Breast epithelium (tissue), 4 donors: ENCODE measurements at places on chromosomes 16 and 17. TPM values are rescaled to one million over a fixed set of nuclear protein-coding genes. Genes with fewer than 3 reads are reported as not detected.
A peak's percentile ranks its signal among the peaks of the same experiment; 100 is the strongest.

The CCL17 gene
- total RNA-seq, result not detected

DNA sequence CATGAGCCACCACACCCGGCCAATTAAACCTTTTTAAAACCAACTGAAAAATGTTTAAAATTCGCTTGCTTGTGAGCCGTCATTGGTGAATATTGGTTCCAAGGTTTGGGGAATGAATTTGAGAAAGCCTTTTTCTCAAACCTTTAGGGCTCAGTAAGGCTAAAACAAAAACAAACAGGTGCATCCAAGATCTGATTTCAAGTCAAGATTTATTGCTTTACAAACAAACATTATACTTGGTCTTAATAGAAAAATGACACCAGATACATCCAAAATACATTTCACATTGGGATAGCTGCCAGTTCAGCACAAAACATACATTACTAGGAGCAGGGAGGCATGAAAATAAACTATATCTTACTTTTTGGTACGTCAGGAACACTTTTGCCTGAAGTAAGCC, 5.4 kb downstream of the C17orf58 start:
- peaks cover 4% of the 10 kb centered on the region for H3K4me1 ChIP-seq
- H3K27ac ChIP-seq, result no peak overlapping the region
- H3K4me3 ChIP-seq, result no peak overlapping the region
- no peaks in the 10 kb centered on the region for H3K27me3 ChIP-seq
- no peaks in the 10 kb centered on the region for H3K36me3 ChIP-seq

- no peaks in the 10 kb centered on the region for H3K4me1 ChIP-seq
- no peak overlapping the region for H3K4me3 ChIP-seq
- no peaks in the 10 kb centered on the region for H3K36me3 ChIP-seq
Observed at GRCh38 chr16:50984688-50985087, 166.4 kb downstream of the SALL1 start.

The IRX3 gene
- 56.7 TPM for total RNA-seq

- H3K36me3 ChIP-seq, result no peaks in the 10 kb centered on the region
- H3K27ac ChIP-seq, result no peak overlapping the region
- no peak for DNase-seq
- no peaks in the 10 kb centered on the region for H3K4me1 ChIP-seq
- no peaks in the 10 kb centered on the region for H3K27me3 ChIP-seq
Observed at GRCh38 chr16:21267298-21267697, 10.8 kb downstream of the CRYM start.

The CCL2 gene
- 26.5 TPM for total RNA-seq

DNA sequence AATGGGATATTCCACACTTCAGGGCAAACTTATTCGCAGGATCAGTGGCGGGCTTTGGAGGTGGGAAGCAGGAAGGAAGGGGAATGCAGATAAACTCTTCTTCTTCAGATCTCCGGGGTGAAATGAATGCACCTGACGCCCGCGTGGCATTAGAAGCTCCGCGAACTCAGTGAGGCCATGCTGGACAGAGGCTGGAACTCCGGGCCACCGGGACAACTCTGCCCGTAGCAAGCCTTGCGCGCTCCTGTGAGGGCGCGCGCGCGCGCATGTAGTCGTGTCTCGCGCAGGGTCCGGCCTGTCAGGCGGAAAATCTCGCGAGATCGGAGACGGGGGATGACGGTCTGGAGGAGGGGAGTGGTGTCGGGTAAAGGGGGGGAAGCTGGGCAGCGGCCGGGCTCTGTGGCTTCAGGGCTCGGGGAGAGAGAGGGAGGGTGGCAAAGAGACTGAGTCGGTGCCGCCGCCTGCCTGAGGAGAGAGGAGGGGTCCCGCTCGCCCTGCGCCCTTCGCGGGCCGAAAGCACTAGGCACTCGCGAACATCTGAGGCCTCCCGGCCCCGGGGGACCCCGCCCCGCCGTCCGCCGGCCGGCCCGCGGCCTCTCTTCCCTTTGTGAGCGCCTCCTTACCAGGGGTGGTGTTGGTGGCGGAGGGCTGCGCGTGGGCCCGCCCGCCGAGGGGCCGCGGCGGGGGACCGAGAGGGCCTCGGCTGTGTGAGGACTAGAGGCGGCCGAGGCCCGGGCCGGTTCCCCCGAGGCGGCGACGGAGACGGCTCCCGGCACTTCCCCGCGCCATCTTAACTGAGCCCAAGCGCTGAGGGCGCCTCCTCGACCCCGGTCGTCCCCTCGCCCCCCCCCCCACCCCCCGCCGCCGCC, at the start of gene TAOK1:
Gene TAOK1 (plus strand): TSS at position 382 of the 869 bp plus-strand sequence. CDS start 61,186 bp downstream, outside the sequence.
- H3K27ac ChIP-seq, result peak within 1 kb of the TSS; percentile 97
- peak within 1 kb of the TSS; percentile 100 for H3K4me3 ChIP-seq
- no peaks in the 10 kb centered on the region for H3K27me3 ChIP-seq
- H3K36me3 ChIP-seq, result no peaks in the 10 kb centered on the region
- peak; percentile 99 for DNase-seq
- peaks cover 7% of the 10 kb centered on the region for H3K4me1 ChIP-seq

The NPIPA8 gene
- total RNA-seq, result 11.0 TPM

GRCh38 chr17:13594762-13595598, 6.7 kb downstream of the HS3ST3A1 start:
- no peaks in the 10 kb centered on the region for H3K36me3 ChIP-seq
- H3K4me3 ChIP-seq, result no peak overlapping the region
- peak; percentile 72 for DNase-seq
- peaks cover 9% of the 10 kb centered on the region for H3K27me3 ChIP-seq
- H3K4me1 ChIP-seq, result no peaks in the 10 kb centered on the region

DNA sequence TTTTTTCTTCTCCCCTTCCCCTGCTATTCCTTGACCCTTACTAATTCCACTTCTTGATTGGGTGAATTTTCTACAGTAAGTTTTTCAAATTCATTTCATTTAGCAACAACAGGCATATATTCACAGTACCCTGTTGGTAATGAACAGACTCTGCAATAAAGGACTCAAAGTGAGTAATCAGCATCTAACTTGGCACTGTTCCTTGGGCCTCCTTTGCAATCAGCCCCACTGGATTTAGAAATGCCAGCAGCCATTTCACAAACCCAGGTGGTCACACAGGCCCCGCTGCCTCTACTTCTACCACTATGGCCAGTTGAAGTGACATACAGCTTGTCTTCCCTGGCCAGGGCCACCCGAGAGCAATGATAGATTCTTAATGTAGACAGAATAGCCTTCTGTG, 113.8 kb downstream of the CYB561 start:
- H3K4me1 ChIP-seq, result no peaks in the 10 kb centered on the region
- H3K36me3 ChIP-seq, result no peaks in the 10 kb centered on the region
- no peak overlapping the region for H3K27ac ChIP-seq
- H3K4me3 ChIP-seq, result no peak overlapping the region

The PLD6 gene
- total RNA-seq, result 2.9 TPM

- no peaks in the 10 kb centered on the region for H3K4me1 ChIP-seq
- H3K4me3 ChIP-seq, result no peak overlapping the region
- peak overlapping the region; percentile 54 for H3K27ac ChIP-seq
- no peaks in the 10 kb centered on the region for H3K27me3 ChIP-seq
- H3K36me3 ChIP-seq, result no peaks in the 10 kb centered on the region
- DNase-seq, result no peak
Observed at GRCh38 chr16:84929421-84930297, 81.7 kb downstream of the ZDHHC7 start.

The MYL11 gene
- total RNA-seq, result not detected

GRCh38 chr16:31869511-31870201, 4.0 kb upstream of the ZNF267 start:
- peak; percentile 38 for DNase-seq
- no peaks in the 10 kb centered on the region for H3K36me3 ChIP-seq
- H3K27me3 ChIP-seq, result no peaks in the 10 kb centered on the region
- no peak overlapping the region for H3K27ac ChIP-seq
- H3K4me1 ChIP-seq, result no peaks in the 10 kb centered on the region

- H3K4me1 ChIP-seq, result no peaks in the 10 kb centered on the region
- no peaks in the 10 kb centered on the region for H3K27me3 ChIP-seq
- no peak for DNase-seq
- no peaks in the 10 kb centered on the region for H3K36me3 ChIP-seq
- no peak overlapping the region for H3K27ac ChIP-seq
- H3K4me3 ChIP-seq, result no peak overlapping the region
Observed at GRCh38 chr17:21535686-21536375, 156.5 kb upstream of the KCNJ18 start.

- H3K36me3 ChIP-seq, result no peaks in the 10 kb centered on the region
- DNase-seq, result no peak
Observed at GRCh38 chr16:57255686-57256415, 10.8 kb downstream of the ARL2BP start.

DNA sequence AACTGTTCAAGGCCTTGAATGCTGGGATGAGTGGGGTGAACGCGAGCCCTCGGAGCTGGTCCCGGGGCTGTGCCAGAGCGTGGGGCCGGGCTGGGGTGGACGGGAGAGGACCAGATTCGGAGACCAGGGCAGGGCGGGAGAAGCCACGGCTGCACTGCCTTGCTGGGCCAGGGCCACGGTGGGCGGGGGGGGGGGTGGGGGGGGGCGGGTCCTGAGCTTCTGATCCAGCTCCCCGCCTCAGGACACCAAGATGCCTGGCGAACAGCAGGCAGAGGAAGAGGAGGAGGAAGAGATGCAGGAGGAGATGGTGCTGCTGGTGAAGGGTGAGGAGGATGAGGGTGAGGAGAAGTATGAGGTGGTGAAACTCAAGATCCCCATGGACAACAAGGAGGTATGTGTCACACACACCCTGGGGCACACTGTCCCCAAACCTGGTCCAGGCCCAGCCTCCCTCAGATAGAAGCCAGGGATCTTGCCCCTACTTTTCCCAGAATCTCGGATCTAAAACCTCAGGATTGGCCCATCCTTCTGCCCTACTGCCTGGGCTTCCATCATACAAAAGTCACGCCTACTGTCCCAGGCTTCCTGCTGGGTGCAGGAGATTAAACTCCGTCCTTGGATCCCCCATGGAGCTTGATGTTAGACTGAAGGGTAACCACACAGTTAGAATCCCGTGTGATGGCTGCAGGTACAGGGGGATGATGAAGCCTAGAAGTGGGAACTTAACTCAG, 563 bp downstream of the ZNF771 start:
- no peaks in the 10 kb centered on the region for H3K4me1 ChIP-seq
- peak overlapping the region; percentile 76 for H3K4me3 ChIP-seq
- H3K27me3 ChIP-seq, result no peaks in the 10 kb centered on the region
- no peaks in the 10 kb centered on the region for H3K36me3 ChIP-seq

GRCh38 chr17:43171586-43172487, 823 bp downstream of the NBR1 start:
- DNase-seq, result no peak
- H3K27me3 ChIP-seq, result no peaks in the 10 kb centered on the region
- H3K36me3 ChIP-seq, result no peaks in the 10 kb centered on the region
- H3K4me3 ChIP-seq, result peak overlapping the region; percentile 63
- H3K4me1 ChIP-seq, result peaks cover 7% of the 10 kb centered on the region

The KIF2B gene
- total RNA-seq, result not detected

- no peaks in the 10 kb centered on the region for H3K36me3 ChIP-seq
- no peaks in the 10 kb centered on the region for H3K4me1 ChIP-seq
- no peaks in the 10 kb centered on the region for H3K27me3 ChIP-seq
- no peak overlapping the region for H3K4me3 ChIP-seq
- DNase-seq, result no peak
Observed at GRCh38 chr16:79301051-79301450, 299.5 kb downstream of the MAF start.

- no peak overlapping the region for H3K4me3 ChIP-seq
- no peaks in the 10 kb centered on the region for H3K27me3 ChIP-seq
- peak; percentile 64 for DNase-seq
- no peaks in the 10 kb centered on the region for H3K36me3 ChIP-seq
Observed at GRCh38 chr16:81599034-81599744, 154.6 kb downstream of the CMIP start.

GRCh38 chr17:59234631-59235030, 14.3 kb downstream of the GDPD1 start:
- H3K27ac ChIP-seq, result no peak overlapping the region
- DNase-seq, result no peak
- no peak overlapping the region for H3K4me3 ChIP-seq
- H3K27me3 ChIP-seq, result no peaks in the 10 kb centered on the region

DNA sequence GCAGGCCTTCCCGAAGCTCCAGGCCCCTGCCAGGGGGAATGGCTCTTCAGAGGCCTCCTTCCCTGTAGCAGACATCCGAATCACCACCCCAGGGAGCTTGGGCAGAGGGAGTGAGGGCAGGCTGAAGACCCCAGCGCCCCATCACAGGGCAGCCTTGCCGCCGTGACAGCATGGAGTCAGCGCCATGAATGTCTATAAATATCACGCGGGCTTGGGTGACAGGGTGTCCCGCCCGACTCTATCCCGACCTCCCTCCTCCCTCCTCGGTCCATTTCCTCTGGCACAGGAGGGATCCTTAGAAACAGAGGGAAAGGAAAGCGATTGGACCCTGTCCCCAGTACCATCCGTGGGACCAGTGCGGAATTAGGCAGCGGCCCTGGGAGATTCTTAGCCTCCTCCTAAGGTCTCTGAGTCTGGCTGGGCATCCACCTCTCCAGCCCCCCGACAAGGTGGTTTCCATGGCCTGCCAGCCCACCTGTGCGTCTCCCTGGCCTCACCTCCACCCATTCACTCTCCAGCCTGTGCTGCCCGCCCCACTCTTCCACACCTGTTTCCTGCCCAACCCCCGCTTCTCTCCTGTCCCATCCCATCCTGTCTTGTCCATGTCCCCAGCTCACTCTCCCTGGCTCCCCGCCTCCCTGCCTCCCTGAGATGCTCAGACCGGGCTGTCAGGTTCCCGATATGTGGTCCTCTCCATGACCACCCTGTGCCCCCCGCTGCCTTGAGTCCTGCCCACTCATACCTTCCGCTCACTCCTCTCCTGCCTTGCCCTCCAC, 5.1 kb downstream of the ATP2A1 start:
- H3K27ac ChIP-seq, result no peak overlapping the region
- H3K27me3 ChIP-seq, result no peaks in the 10 kb centered on the region
- no peak overlapping the region for H3K4me3 ChIP-seq
- no peak for DNase-seq

The TMEM238L gene
- total RNA-seq, result not detected

The GALR2 gene
- not detected for total RNA-seq

DNA sequence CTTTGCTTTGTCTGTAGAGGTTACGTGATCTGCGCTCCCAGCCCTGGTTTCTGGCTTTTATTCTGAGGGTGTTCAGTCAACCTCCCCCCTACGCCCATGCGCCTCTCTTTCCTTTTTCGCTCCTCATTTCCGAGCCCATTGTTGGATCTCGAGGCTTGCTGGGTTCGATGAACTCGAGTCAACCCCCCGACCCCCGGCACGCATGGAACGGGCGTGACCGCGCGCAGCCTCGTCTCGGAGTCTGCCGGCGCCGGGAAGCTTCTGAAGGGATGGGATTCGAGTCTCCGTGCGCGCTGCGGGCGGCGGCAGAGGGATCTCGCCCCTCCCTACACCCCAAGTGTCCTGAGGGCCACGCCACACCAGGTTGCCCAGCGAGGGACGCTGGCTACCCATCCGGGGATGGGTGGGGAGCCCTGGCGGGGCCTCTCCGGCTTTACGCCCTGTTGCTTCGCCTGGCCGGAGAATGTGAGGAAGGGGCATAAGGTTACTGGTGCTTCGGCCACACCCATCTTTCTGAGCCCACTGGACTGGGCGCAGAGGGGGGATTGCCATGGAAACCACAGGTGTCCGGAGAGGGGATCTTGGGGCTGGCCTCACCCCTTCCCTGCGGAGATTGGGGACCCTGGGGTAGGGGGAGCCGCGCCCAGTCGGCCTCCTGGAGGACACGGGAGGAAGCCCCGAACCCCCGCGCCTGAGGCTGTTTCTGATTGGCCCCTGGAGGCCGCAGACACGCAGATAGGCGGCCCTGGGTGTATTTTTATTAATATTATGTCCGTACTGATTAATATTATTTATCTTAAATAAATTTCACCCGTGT, 1.8 kb downstream of the MAPT start:
- H3K4me1 ChIP-seq, result no peaks in the 10 kb centered on the region
- H3K4me3 ChIP-seq, result peak overlapping the region; percentile 81
- H3K36me3 ChIP-seq, result no peaks in the 10 kb centered on the region
- H3K27me3 ChIP-seq, result no peaks in the 10 kb centered on the region

GRCh38 chr17:19345067-19345460, 17.5 kb downstream of the B9D1 start:
- no peaks in the 10 kb centered on the region for H3K36me3 ChIP-seq
- H3K4me1 ChIP-seq, result no peaks in the 10 kb centered on the region
- peak overlapping the region; percentile 93 for H3K27ac ChIP-seq
- H3K4me3 ChIP-seq, result no peak overlapping the region
